ENCODE measurements at places on chromosomes 2 and 18.
A peak's percentile ranks its signal among the peaks of the same experiment; 100 is the strongest.

GRCh38 chr2:201363857-201364560 lies 6.9 kb upstream of the FLACC1 start:
- no peak for DNase-seq

GRCh38 chr2:178913049-178913441 lies 105.8 kb upstream of the TTN start:
- no peak for DNase-seq

- no peak for DNase-seq
Measured at GRCh38 chr2:109425411-109425810, 188.4 kb downstream of the SEPTIN10 start.

- peak; percentile 32 for DNase-seq
Measured at GRCh38 chr18:9147440-9148202, 11.0 kb downstream of the ANKRD12 start.

GRCh38 chr2:26861610-26862224 lies 13.8 kb downstream of the DPYSL5 start:
- no peak for DNase-seq

DNA sequence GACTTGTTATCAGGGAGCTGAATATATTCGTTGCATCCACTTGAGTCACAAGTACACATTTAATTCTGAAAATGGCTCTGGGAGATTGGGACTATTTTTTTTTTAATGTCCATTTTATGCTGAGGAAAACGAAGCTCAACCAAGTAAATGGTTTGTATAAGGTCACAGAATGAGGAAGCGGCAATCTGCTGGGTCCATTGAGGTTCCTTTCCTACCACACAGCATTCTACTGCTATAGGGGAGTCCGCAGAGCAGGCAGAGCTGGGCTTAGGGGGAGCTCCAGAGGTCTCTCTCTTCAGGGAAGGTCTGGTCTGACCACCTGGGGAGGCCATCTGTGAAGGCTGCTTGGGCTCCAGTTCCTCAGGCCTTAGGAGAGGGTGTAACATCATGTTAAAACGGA lies 77.9 kb downstream of the MCFD2 start:
- DNase-seq, result no peak

GRCh38 chr18:44765456-44765855 lies 84.8 kb downstream of the SETBP1 start:
- no peak for DNase-seq

GRCh38 chr2:135903650-135904049 lies 27.4 kb upstream of the MCM6 start:
- DNase-seq, result no peak

DNA sequence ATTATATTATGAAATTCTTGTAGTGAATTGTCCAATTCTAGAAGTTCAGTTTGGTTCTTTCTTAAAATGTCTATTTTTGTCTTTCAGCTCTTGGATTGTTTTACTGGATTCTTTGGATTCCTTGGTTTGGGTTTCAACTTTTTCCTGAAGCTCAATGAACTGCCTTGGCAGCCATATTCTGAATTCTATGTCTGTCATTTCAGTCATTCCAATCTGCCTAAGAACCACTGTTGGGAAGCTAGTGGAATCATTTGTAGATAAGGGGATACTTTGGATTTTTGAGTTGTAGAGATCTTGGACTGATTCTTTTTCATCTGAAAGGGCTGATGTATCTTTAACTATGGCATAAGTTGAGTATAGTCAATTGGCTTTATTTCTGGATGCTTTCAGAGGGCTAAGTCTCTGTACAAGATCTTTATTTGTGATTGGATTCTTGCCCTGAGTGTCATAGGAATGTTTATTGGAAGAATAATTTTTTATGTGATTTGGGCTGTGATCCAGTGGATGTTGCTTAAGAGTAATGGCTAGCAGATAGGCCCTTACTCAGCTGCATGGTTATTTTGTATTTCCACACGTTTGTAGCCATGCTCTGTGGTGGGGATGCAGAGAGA lies 42.3 kb downstream of the SERPINB7 start:
- DNase-seq, result no peak

DNA sequence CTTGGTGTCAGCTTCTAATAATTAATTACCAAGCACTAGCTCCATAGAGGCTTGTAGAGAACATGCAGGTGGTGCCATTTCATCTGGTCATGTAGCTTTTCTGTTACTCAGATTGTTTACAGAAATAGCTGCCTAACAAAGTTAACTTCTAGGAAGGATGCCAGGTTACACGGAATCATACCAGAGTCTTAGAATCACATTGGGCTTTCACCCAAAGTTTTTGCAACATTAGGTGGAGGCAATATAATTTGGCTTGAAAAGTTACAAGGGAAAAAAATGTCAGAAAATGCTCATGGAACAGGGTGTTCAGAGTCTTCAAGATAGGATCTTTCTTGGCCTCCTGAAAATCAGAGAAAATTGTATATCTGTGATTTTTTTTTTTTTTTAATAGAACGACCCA lies 135.6 kb downstream of the ARHGAP15 start:
- DNase-seq, result no peak

DNA sequence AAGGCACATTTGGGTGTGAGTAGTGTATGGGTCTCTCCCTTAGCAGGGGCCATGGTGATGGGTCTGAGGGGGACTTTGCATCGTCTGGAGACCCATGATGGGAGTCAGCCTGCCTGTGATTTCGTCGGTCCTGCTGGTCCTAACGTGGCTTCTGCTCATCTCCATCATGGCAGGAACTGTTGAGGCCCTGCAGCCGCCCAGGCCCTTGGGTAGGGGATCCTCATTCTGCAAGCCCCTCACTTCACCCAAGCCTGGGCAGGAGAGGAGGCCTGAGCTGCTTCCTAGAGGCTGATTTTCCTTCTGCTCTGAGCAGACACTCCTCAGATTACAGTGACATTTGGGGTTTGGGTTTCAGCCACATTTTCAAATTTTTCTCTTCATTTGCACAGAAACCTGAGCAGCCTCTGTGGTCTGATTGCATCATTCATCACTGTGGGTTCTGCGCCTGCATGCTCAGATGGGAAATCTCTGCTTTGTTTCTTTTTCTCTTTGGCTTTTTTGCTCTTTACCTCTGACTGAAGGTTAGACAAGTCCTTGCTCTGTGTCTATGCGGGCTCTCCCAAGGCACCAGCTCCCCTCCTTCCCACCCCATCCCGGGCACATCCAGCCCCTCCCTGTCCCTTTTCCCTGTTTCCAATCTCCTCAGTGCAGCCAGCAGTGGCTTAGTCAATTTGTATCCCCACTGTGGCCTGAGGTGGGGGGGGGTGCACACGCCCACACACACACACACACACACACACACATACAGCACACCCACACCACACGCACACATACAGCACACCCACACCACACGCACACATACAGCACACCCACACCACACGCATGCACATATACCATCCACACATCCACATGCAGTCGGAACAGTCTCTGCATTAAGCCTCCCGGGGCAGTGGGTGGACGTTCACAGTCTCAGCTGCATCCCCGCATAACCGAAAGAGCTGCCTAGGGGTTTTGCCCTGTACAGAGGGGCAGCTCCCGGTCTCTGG lies 305.4 kb upstream of the HS6ST1 start:
- DNase-seq, result no peak

DNA sequence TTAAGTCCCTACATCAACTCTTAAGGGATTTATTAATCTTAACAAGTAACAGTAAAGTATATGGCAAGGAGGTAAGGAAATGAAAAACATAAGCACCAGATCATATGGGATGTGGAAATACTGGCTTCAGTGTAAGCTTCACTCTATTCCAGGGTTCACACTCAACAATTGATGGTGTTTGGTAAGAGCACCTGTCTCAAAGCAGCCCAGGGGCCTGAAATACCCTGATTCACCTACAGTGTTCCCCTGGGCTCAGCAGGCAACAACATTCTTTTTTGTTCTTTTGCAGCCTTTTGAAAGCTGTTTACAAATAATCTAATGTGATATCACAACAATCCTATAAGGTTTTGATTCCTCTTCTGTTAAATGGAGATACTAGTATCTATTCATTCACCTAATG lies 1.2 kb upstream of the MLPH start:
- no peak for DNase-seq

DNA sequence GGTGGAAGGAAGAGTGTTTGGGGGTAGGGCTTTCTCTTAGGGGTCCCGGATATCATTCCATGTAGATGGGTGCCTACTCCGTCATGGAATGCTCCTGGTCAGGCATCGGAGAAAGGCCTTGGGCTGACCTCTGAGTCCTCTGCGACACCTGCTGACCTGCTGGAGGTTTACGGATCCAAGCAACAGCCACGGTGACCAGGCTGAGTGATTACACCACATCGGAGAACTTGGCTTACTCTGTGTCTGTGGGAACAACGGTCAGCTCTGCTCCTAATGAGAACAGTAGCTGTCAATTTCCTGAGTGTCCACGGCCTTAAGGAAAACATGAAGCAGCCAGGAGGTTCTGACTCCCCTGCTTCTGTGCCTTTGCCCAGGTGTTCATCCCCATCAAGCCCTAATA lies 73.2 kb downstream of the TNP1 start:
- DNase-seq, result no peak

DNA sequence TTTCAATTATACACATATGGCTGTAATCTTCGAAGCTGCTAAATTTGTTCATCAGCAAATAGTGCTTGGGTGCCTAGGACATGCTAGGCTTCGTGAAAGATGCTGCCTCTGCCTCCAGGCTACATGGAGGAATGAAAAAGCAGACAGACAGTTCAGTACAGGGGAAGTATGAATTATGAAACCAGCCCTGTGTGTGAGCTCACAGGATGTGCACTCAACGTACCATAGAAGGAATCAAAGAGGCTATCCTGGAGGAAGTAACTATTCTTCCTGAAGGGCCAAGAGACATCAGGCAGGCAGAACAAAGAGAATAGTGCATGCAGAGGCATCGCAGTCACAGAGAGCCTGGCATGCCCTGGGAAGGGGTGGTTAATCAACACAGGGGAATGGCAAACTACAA lies 61.4 kb downstream of the DYM start:
- no peak for DNase-seq

- DNase-seq, result no peak
Measured at GRCh38 chr2:43345872-43346271, 119.5 kb upstream of the ZFP36L2 start.

- DNase-seq, result no peak
Measured at GRCh38 chr2:6872394-6872793, 5.2 kb upstream of the RSAD2 start.

DNA sequence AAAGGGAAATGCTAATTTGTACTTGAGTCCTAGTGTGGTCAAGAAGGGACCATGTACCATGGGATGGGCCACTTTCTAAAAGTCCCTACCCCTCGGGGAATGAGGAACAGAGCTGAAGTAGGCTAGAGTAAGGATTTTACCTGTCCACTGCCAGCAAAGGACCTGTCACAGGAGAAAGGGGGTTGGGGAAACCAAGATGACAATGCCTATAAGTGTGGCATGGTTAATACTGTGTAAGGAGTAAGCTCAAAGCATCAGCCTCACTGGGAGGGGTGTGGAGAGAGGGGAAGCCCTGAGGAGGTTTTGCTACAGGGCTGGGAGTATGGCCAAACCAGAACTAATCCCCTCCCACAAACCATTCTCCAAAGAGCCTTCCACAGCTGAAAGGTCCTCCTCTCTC lies 15.8 kb downstream of the GKN2 start:
- no peak for DNase-seq

GRCh38 chr2:9250091-9250490 lies 43.5 kb downstream of the ASAP2 start:
- DNase-seq, result no peak

DNA sequence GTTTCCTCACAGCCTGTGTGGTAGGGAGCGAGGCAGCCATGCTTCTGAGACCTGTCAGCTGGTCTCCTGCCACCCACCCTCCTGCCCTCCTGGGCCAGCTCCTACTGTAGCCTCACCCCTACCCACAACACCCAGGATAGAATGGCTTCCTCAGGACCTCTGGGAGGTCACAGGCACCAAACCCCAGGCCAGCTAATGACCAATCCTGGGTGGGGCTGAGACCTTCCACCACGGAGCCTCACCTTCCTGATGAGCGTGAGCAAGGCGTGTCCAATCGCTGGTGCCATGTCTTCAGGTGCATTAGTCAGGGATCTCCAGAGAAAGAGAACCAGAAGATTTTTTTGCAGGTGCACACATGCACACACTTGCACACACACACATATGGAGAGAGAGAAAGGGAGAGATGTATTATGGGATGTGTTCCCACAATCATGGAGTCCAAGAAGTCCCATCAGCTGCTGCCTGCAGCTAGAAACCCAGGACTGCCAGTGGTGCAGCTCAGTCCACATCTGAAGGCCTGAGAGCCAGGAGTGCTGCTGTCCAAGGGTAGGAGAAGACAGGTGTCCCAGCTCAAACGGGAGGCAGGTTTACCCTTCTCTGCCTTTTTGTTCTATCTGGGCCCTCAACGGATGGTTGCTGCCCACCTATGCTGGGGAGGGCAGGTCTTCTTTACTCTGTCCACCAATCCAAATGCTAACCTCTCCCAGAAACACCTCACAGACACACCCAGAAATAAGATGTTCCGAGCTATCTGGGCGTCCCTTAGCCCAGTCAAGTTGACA lies 70.4 kb upstream of the HDAC4 start:
- DNase-seq, result no peak

- no peak for DNase-seq
Measured at GRCh38 chr2:26314243-26314642, 31.7 kb upstream of the SELENOI start.

GRCh38 chr2:52084759-52085158 lies 1052.8 kb upstream of the NRXN1 start:
- DNase-seq, result no peak
